ENCODE measurements at places on chromosomes 6 and 20. TPM values are rescaled to one million over a fixed set of nuclear protein-coding genes. Genes with fewer than 3 reads are reported as not detected.

DNA sequence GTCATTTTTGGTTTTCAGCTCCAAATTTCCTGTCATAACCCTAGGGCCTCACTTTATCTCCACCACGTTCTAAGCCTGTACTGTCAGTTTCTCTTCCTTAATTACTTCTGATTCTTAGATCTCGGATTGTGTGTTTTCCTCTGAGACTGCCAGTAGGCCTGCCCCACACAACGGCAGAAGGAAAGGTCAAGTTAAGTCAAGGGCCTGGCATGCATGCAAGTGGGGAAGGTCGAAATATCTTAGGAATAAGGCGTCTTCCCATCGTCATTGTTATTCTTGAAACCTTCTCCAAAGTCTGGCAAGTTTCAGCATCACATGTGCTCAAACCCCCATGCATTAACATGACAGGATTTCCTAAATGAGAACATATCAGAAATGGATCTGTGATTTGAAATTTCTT lies 203.5 kb upstream of the TSHZ2 start:
- no peaks in the 10 kb centered on the region for H3K4me1 ChIP-seq
- DNase-seq = no peak
- no peak overlapping the region for H3K27ac ChIP-seq
- no peaks in the 10 kb centered on the region for H3K27me3 ChIP-seq
- H3K36me3 ChIP-seq = no peaks in the 10 kb centered on the region

DNA sequence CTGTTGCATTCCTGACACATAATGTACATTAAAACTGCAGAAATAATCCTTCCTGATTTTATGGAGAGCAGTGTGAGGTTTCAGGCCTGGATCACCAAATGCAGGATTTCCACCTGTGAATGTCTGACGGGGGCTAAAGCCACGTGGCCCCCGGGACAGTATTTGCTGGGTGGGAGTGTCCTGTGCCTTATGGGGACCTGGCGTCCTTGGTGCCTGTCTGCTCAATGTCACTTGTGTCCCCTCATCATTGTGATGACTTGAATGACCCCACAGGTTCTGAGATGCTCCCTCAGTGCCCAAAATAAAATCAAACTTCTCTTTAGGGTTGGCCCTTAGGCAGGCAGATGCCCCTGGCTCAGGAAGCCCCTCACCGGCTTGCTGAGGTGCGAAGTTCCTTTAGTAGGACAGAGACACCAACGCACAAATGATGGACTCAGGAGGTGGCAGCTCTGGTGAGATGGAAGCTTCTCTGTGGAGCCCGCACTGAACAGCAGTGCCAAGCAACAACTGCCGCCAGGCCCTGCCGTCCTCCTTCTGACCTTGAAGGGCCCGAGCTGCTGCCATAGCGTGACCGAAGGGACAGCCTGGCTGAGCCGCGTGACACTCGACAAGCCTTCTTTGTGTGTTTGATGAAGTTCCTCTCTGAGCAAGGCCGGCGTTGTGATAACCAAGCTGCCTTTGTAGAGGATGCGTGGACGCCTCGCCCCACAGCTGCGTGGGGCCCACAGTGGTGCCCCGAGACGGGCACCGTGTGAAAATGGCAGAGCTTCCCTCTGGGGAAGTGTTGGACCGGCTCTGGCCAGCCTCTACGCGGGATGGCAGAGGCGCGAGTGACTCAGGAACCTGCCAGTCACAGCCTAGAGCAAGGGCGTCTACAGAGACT lies 30.9 kb downstream of the FRMD1 start:
- no peak for DNase-seq
- no peaks in the 10 kb centered on the region for H3K4me1 ChIP-seq
- no peaks in the 10 kb centered on the region for H3K27me3 ChIP-seq
- no peak overlapping the region for H3K27ac ChIP-seq
- H3K4me3 ChIP-seq = no peak overlapping the region
- H3K36me3 ChIP-seq = no peaks in the 10 kb centered on the region

DNA sequence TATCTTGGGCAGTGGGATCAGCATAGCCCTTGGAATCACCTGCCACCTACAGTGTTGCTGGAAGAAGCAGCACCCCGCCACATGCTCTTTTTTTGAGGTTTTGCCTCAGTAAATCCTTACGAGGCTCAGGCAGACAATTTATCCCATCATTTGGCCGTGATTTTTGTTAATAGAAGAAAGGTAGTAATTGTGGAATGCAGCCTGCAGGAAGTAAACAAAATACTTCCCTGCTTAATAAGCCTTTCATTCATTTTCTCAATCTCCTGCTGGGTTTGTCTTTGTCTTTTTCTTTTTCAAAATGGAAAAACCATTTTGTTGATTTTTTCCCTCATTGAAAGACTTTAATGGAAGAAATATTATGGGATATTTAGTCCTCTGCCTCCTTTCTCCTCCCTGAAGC lies 93.7 kb upstream of the CD83 start:
- no peak for DNase-seq
- H3K27me3 ChIP-seq = no peaks in the 10 kb centered on the region
- no peak overlapping the region for H3K4me3 ChIP-seq
- no peak overlapping the region for H3K27ac ChIP-seq
- no peaks in the 10 kb centered on the region for H3K36me3 ChIP-seq

SLC12A5 gene
- 1.9 TPM for total RNA-seq

- peaks cover 53% of the 10 kb centered on the region for H3K4me1 ChIP-seq
- no peak overlapping the region for H3K4me3 ChIP-seq
- no peak for DNase-seq
- no peak overlapping the region for H3K27ac ChIP-seq
- H3K36me3 ChIP-seq = peaks cover 25% of the 10 kb centered on the region
These were observed 4.9 kb downstream of the TOMM34 start for GRCh38 chr20:44955270-44955669.

RBPJL gene
- total RNA-seq = not detected

GRCh38 chr20:64130876-64131275 lies 23.5 kb upstream of the NPBWR2 start:
- H3K36me3 ChIP-seq = no peaks in the 10 kb centered on the region
- DNase-seq = no peak
- H3K4me1 ChIP-seq = no peaks in the 10 kb centered on the region
- 0 out of 2 replicates have a peak, but pooled peaks cover 1% of the 10 kb centered on the region for H3K27me3 ChIP-seq
- H3K27ac ChIP-seq = no peak overlapping the region
- no peak overlapping the region for H3K4me3 ChIP-seq

DNA sequence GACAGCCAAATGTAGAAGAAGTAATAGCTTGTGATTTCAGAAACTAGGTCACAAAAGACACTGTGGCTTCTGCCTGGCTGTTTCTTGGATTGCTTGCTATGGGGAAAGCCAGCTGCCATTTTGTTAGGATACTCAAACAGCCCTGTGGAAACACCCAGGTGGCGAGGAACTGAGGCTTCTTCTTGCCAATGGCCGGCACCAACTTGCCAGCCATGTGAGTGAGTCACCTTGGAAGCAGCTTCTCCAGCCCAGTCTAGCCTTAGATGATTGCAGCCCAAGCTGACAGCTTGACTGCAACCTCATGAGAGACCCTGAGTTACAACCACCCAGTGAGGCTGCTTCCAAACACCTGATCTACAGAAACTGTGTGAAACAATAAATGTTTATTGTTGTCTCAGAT lies 11.9 kb upstream of the KIAA1755 start:
- DNase-seq = no peak
- no peak overlapping the region for H3K4me3 ChIP-seq
- no peaks in the 10 kb centered on the region for H3K27me3 ChIP-seq
- H3K4me1 ChIP-seq = no peaks in the 10 kb centered on the region
- no peak overlapping the region for H3K27ac ChIP-seq
- no peaks in the 10 kb centered on the region for H3K36me3 ChIP-seq

NKX2-4 gene
- total RNA-seq = not detected

NT5E gene
- total RNA-seq = 1.5 TPM

Measured in Caco-2 (cell line).